ENCODE measurements at places on chromosomes 1 and 21.
A peak's percentile ranks its signal among the peaks of the same experiment; 100 is the strongest.

DNA sequence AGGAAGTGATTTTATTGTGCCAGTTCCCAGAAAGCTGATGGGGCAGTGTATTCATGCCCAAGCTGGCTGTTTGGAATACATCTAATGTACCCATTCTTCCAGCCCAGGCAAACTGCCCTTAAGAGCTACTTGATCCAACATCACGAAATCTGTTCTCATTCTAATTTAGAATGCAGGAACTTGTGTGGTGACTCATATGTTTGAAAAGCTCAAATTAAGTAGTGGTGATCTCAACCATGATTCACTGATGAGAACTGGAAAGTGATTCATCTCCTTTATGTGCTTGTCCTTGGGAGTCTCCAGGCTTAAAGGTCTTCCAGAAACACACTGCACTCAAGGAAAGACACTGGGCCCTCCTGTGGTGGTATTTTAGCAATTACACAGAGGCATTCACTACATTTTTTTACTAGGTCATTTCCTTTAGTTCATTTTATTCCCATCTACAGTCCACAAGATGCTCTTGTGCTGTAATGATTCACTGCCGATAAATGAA lies 65.4 kb downstream of the RPE65 start:
- DNase-seq = peak; percentile 96

- DNase-seq = no peak
These were observed 182.9 kb upstream of the FGGY start for GRCh38 chr1:59113876-59114457.

GRCh38 chr1:225468270-225469020 lies 40.6 kb upstream of the LBR start:
- no peak for DNase-seq

GRCh38 chr1:178396789-178397188 lies 100.0 kb downstream of the CLEC20A start:
- no peak for DNase-seq

DNA sequence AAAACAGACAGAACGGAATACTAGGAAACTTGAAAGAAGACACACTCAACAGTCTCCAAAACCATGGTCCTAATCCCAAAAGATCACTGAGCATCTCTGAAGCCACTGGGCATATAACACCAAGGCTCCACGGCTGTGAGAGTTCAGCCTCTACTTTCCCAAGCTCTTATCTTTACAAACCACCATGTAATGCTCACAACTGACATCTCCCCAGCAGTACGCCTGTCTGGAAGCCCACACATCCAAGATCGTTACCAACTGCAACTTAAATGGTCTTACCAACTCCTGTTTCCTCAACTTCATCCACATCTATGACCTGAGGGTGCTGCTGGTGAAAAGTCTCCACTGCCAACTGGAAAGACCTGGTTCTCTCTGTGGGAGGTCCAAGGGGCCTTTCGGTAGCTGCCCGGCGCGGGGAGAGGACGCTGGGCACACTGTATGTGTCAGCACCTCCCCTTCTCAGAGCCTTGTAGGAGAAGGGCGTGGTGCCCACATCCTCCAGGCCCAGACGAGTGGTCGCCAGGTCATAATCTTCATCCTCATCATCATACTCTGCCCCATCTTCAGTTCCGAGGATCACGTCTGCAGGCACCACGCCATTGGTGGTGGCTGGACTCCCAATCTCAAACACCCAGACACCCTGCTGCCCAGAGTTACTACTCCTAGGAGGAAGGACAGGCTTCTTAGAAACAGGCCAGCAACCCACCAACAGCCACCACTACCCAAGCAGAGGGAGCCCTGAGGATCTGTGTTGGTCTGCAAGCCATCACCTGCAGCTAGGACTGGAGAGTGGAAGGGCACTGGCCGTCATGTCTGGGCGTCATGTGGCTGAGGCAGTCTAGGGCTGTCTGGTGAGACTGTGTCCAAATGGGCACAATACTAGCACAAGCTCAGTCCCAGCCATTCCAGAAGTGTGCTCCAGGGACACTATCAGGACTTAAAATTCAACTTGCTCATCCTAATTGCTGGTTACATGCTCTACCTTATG lies 23.0 kb downstream of the NID1 start:
- no peak for DNase-seq
